ENCODE measurements at places on chromosomes 12 and 14.

DNA sequence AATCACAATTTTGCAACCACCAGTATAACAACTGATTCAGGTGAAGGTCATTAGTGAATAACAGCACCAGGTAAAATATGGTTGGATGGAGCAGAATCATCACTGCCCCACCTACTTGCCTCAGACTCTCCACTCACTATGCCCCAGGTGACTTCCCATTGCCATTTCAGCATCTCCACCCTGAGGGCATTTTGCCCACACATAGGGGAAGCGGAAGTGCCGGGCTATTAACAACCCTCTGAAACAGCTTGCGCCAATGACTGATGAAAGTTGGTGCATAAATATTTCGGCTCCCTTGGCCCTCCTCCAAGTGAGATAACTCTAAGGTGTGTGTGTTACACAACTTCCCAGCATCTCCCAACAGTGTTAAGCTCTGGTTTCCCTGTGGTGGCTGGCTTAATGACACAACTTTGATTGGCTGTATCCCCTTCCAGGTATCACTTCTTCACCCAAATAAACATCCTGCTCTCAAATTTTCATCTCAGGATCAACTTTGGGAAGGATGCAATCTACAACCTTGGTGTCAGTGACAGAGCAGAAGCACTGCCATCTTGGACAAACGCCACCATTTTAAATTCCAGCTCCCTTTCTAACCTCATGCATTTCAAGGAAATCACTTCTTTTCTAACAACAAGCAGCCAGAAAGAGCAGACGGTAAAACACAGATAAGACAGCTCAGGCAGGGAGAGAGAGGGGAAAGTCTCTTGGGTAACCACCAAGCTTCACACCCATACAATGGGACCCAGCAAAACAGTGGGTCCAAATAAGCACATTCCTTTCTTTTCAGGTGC, 73.6 kb upstream of the PPP2R5C start:
- no peak for DNase-seq

- DNase-seq = no peak
Observed at GRCh38 chr12:127494961-127495915, 771.7 kb upstream of the TMEM132C start.

DNA sequence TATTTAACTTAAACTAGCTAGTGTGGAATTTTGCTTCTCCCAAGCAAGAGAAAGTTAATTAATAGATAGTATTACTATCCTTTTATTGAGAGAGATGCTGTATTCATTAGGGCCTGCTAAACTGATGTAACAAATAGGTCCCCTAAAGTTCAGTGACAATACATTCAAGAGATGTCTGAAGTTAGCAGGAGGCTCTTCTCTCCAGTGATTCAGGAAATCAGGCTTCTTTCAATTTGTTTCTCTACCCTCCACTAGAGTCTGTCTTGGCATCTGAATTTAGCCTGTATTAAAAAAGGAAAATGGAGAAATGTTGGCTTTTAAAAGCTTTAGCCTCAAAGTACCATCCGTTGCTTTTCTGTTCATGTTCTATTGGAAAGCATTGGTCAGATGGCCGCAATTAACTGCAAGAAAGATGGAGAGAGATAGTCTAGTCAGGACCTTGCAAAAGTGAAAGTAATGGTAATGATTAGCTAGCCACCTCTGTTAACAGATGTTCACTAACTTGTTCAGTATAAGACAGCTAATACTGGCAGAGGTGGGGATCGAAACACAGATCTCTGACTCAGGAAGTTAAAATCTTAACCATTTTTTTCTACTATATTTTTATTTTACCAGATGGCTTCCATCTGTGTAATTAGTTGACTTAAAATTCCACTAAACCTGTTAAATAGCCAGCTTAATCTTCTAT, 786.8 kb downstream of the TMTC2 start:
- no peak for DNase-seq

- DNase-seq = no peak
Observed at GRCh38 chr14:100733152-100733850, 6.6 kb downstream of the DLK1 start.

DNA sequence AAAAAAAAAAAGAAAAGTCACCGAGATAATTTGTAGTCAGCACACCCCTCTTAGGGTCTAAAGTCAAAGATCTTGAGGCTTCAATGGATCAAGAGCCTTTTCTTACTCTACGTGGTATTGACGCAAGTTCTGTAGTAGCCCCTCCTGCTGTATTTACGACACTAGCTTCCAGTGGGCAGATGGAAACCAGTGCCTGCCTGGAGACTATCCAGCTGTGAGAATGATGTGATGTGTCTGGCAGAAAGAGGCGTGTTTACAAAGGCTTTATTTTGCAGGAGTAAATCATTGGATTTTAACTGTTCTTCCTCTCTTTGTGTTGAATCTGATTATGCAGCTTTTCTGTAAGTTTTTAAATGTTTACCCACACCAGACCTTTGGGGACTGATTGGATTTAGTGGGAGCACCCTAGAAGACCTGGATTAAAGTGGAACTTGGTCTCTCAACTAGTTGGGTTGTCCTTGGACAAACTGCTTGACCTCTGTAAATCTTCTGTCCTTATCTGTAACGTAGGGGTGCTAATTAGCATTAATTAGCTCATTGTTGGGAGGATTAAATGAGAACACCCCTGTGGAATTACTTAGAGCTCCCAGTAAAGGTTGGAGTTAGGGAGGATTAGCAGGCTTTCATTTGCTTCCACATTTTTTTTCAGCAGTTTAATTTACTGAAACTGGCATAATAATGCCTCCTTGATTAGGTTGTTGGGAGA, 72.4 kb downstream of the RASSF3 start:
- DNase-seq = peak; percentile 86

DNA sequence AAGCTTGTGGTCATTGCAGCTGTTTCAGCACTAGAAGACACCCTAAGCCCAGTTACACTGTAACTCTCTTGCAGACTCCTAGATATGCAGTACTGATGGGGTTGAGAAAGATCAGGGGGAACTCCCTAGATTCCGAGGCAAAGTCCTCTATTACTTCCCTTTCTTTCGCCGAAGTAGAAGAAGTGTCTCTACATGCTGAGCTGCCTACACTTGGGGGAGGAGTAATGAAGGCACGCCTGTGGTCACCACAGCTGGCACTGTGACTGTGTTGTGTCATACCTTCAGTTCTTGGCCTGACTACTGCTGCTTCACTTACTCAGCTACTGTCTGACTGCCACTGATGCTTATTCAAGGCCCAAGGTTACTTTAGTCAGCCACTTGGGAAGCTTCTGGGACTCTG, 35.1 kb upstream of the RPL10L start:
- no peak for DNase-seq

- DNase-seq = no peak
Observed at GRCh38 chr12:55922126-55922525, 5.6 kb downstream of the PYM1 start.

DNA sequence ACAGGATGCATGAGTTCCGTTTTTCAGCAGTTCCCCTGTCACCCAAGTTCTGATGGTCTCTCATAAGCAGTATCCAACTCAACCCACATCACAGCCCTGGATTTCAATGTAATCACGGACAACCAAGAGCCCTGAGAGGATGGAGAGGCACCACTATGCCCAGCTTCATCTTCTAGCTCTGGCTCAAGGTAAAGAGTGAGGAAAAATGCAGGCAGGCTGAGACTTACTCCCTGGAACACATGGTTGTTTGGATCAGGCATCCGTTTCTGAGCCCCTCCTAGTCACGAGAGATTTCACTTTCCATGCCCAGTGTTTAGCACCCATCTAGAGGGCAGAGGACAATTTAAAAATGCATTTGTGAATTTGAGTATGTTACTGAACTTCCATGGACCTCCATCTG, 45.0 kb downstream of the ANO2 start:
- no peak for DNase-seq

GRCh38 chr14:91292491-91292890, 48.0 kb upstream of the GPR68 start:
- DNase-seq = no peak

DNA sequence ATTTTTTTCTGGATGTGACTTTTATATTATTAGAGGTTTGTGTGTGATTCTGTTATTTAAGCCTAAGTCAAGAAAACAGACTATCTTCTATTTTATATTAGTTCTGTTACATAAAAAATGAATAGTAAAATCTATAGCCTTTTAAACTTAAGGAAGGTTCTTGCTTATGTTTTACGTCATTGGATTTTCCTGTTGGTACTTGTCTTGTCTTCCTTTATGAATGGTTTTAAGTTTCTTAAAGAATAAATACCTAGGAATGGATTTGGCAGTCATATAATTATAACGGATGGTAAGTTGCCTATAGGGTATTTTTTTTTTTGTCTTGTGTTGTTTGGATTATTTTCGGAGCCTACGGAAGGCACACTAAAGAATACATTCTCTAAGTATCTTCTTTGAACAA, 161.8 kb upstream of the PTPRQ start:
- DNase-seq = peak; percentile 1
